Suppressor macrophage (primary cell): ENCODE measurements at places on chromosomes 1 and 21.

DNA sequence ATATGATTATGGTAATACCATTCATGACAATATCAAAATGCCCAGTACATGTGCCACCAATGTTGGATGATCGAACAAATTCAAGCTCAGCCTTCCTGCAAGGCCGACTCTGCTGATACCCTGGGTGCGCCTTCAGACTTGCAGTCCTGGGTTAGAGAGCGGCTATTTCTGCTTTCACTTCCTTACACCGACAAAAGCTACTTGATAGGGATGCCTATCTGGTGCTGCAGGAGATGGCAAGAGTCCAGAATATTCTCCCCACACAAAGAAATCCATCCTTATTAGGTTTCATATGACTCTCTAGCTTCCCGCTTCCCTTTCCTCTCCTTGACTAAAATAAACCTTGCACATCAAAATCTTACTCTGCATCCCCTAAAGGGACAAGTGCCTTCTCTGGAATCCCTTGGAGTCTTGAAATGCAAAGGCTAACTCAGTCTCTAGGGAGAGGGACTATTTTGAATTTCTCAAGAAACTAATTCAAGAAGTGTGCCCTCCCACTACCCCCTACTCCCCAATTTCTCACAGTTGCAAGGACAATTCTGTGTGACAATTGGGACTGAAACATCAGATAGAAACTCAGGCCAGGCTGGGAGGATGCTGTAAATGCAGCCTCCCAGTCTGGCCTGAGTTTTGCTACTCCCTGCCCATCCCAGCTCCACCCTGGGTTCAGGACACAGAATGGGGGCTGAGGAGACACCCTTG lies 103.1 kb upstream of the USP24 start:
- DNase-seq: peak; percentile 52

DNA sequence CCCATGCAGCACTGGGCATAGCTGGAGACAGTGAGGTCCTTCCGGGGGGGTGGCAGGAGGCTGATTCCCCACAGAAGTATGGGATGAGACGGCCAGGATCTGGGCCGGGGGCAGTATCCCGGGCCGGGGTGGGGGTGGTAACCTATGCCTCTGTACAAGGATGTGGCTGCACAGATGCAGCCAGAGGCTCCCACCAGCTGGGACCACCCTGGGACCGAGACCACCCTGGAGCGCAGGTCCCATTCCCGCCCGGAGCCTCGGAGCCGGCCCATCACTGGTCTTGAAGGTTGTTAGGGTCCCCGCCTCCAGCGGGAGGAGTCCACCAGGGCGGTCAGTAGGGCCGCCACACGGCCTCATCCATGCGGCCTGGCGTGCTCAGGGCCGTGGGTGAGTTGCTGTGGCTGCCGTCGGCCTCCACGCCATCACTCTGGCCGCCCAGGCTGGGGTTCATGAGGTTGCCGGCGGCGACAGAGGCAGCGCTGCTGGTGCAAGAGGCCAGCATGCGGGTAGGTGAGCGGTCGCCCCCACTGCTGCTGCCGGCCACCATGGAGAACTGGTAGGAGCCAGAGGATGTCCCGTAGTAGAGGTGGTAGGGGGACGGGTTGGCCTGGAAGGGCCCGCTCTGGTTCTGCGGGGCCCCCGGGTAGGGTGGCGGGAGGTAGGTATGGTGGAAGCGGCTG lies 28.1 kb downstream of the RUNX3 start:
- no peak for DNase-seq

DNA sequence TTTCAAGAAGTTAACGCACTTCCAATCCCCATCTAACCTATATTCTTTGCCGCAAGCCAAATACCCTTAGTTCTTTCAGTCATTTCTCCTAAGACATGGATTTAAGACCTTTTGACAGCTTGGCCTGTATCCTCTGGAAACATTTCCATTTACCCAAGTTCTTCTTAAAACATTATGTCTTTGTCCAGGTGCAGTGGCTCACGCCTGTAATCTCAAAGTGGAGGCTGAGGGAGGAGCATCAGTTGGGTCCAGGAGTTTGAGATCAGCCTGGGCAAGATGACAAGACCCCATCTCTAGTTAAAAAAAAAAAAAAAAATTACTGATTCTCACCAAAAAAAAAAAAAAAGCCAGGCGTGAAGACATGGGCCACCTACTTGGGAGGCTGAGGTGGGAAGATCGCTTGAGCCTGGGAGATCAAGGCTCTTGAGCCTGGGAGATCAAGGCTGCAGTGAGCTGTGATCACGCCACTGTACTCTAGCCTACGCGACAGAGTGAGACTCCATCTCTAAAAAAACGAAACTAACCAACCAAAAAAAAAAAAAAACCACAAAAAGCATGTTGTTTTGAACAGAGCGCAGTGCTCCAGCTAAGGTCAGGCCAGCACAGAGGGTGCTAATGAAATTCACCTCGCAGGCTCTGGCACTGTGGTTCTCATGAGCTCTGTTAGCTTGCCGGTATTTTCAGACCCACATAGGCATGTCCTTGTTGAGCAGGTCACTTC lies 36.0 kb downstream of the NUAK2 start:
- DNase-seq: peak; percentile 68

DNA sequence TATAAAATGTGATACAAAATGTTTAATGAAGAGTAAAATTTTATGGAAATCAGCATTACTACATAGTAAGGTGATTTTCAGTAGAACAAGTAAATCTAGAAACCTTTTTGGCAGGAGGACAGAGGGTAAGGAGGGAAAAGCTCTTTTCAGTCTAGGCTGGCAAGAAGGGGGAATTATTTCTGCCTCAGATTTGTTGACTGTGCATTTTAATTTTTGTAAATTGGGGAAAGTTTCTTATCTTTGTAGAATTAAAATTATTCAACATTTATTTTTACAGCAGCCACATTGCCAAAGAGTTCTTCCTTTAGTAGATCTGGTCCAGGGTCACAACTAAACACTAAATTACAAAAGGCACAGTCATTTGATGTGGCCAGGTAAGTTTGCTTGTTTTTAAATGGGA lies 109.2 kb downstream of the ITSN1 start:
- DNase-seq: no peak

GRCh38 chr1:118160806-118161205 lies 24.2 kb downstream of the SPAG17 start:
- no peak for DNase-seq
